ENCODE measurements at places on chromosomes 11 and 22. TPM values are rescaled to one million over a fixed set of nuclear protein-coding genes. Genes with fewer than 3 reads are reported as not detected.

PATE4 gene
- total RNA-seq: not detected

DNA sequence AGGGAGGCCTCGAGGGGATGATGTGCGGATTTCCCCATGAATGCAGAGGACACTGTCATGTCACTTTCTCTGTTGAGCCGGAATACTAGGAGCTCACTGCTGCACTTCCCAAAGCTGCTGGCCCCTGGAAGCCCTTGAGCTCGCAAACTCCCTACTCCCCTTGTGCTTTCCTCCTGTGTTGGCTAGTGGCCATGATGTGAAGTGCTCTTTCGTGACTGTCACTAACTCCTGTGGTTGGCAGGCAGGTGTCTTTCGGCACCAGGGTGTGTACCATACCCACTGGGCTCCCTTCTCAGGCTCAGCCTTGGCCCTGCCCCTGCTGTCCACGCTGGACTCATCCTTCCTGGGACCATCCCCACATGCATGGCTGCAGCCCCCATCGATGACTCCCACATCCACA, 86.2 kb downstream of the BTBD10 start:
- no peaks in the 10 kb centered on the region for H3K27me3 ChIP-seq
- H3K27ac ChIP-seq: no peak overlapping the region
- H3K36me3 ChIP-seq: peaks cover 6% of the 10 kb centered on the region
- peaks cover 16% of the 10 kb centered on the region for H3K4me1 ChIP-seq
- H3K4me3 ChIP-seq: no peak overlapping the region
- DNase-seq: no peak

GRCh38 chr11:27497284-27497866, 9.2 kb downstream of the LIN7C start:
- H3K4me1 ChIP-seq: no peaks in the 10 kb centered on the region
- H3K27me3 ChIP-seq: no peaks in the 10 kb centered on the region
- H3K27ac ChIP-seq: no peak overlapping the region
- H3K4me3 ChIP-seq: no peak overlapping the region
- H3K36me3 ChIP-seq: peaks cover 2% of the 10 kb centered on the region
- peak; percentile 43 for DNase-seq

DNA sequence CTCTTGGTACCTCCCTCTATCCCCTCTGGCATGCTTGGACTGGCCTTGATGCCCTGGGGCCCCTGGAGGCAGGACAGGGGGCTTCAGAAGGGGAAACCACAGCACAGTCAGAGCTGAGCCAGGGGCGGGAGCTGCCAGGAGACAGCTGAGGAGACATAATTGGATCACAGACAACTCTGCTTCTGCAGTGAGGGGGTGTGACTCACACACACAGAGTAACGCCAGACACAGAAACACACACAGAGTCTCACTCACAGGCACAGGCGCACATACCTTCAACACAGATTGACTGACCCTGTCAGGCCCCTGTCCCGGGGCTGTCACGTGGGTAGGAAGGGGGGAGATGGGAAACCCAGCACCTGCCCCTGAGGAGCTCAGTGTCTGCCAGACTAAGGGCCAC, 20.6 kb downstream of the STARD10 start:
- H3K36me3 ChIP-seq: no peaks in the 10 kb centered on the region
- peaks cover 3% of the 10 kb centered on the region for H3K4me1 ChIP-seq
- no peaks in the 10 kb centered on the region for H3K27me3 ChIP-seq
- DNase-seq: peak; percentile 12
- H3K27ac ChIP-seq: no peak overlapping the region

GRCh38 chr11:65159012-65159411, 11.0 kb upstream of the SPDYC start:
- no peaks in the 10 kb centered on the region for H3K27me3 ChIP-seq
- no peak for DNase-seq
- no peak overlapping the region for H3K27ac ChIP-seq
- H3K36me3 ChIP-seq: no peaks in the 10 kb centered on the region

- no peaks in the 10 kb centered on the region for H3K36me3 ChIP-seq
- H3K27ac ChIP-seq: no peak overlapping the region
- no peak overlapping the region for H3K4me3 ChIP-seq
- no peak for DNase-seq
- no peaks in the 10 kb centered on the region for H3K4me1 ChIP-seq
These were observed 1475.4 kb downstream of the BRD1 start for GRCh38 chr22:48352086-48352911.

DNA sequence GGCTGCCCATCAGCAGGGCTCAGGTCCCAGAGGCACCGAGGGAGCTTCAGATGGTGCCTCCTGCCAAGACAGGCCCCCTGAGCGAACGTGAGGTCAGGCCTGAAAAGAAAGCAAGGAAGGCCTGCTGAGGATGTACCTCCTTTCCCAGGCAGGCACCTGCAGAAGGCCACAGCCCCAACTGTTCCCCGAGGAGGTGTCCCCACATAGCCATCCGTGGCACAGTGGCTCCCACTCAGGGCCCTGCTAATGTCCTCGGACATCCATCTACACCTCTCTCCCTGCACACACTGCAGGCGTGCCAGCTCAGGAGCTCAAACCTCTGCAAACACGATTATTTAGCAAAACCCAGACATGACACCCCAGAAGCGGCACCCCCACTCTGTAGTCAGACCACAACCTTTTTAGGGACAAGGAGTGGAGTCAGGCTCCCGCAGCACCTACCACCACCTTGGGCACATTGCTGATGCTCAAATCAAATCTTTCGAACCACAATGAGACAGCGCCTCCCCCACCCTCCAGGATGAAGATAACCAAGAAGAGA, 36.9 kb downstream of the SHANK2 start:
- H3K27ac ChIP-seq: no peak overlapping the region
- no peaks in the 10 kb centered on the region for H3K36me3 ChIP-seq
- no peaks in the 10 kb centered on the region for H3K4me1 ChIP-seq
- DNase-seq: no peak
- no peak overlapping the region for H3K4me3 ChIP-seq

Data from endothelial cell of umbilical vein (primary cell).